Endothelial cell (in vitro differentiated cells): ENCODE measurements at places on chromosomes 2 and 18. TPM values are rescaled to one million over a fixed set of nuclear protein-coding genes. Genes with fewer than 3 reads are reported as not detected.

Gene CRYGC
- not detected for total RNA-seq

GRCh38 chr2:154623819-154624218, 74.7 kb upstream of the KCNJ3 start:
- peak; percentile 40 for DNase-seq

DNA sequence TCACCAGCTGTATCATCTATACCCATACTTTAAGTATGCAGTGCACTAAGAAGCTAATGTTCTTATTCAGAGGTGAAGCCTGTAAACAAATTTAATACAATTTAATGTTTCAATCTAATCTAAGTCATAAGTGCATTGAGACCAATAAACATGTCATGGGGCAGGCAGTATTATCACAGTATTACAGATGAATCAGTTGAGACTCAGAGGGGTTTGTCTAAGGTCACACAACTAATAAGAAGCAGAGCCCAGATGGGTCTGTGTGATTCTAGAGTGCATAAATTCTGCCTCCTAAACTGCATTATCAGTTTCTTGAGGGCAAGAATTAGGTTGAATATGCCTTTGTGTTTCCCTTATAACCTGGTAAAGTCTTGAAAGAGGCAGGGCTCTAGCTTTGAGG, 140.9 kb upstream of the RNF152 start:
- DNase-seq = no peak

Gene BIN1
- total RNA-seq = 182 TPM

Gene NCL
- 346 TPM for total RNA-seq

DNA sequence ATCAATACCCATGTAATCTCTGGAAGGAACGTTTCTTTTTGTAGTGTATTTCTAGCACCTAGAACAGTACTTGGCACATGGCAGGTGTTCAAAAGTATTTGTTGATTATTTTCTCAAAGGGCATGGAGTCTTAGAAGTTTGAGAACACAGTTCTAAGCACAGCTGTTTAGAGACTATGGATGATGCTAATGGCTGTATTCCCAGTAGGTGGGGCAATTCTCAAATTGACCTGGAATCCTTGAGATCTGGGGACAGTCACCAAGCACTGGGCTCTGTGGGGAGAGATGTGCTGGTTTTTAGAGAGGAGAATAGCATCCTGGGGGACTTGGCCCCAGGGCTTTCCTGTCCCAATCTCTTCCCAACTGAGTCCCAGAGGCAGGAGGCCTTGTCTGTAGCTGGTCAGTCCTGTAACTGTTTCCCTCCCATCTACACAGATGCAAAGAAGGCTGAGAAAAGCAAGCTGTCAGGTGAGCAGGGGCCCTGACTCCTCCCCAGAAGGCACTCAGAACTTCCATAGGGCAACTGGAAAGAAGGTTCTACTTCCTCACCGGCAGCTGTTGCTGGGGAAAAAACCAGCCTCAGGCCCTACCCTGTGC, 17.5 kb upstream of the IL36G start:
- DNase-seq = no peak

Gene LAMA3
- 1.7 TPM for total RNA-seq

Gene TMEFF2
- 0.10 TPM for total RNA-seq

GRCh38 chr2:111910609-111911277, 12.3 kb downstream of the MERTK start:
- no peak for DNase-seq

Gene RGPD4
- not detected for total RNA-seq

Gene SLC38A11
- not detected for total RNA-seq

- DNase-seq = no peak
Observed at GRCh38 chr2:14451312-14451711, 181.2 kb upstream of the LRATD1 start.

GRCh38 chr2:187215532-187216240, 232.4 kb downstream of the CALCRL start:
- no peak for DNase-seq

Gene FRZB
- 90.8 TPM for total RNA-seq

- no peak for DNase-seq
Observed at GRCh38 chr18:58578321-58578720, 50.6 kb downstream of the ALPK2 start.

DNA sequence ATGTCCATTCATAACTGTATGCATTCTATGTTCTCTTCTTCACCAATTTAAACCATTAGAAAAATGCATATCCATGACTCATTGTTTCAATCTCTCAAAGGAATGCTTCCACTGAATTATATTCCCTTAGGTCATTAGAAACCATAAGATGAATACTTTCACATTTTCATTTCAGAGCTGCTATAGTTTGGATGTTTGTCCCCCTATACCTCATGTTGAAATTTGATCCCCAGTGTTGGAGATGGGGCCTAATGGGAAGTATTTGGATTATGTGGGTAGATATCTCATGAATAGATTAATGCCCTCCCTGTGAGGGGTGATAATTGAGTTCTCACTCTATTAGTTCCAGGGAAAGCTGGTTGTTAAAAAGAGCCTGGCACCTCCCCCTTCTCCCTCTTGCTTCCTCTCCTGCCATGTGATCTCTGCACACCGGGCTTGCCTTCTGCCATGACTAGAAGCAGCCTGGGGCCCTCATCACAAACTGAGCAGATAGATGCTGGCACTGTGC, 35.7 kb downstream of the THUMPD2 start:
- DNase-seq = no peak

Gene SCRN3
- 21.1 TPM for total RNA-seq

Gene AQP12A
- not detected for total RNA-seq

GRCh38 chr2:94999431-94999883, 26.1 kb upstream of the MAL start:
- no peak for DNase-seq

DNA sequence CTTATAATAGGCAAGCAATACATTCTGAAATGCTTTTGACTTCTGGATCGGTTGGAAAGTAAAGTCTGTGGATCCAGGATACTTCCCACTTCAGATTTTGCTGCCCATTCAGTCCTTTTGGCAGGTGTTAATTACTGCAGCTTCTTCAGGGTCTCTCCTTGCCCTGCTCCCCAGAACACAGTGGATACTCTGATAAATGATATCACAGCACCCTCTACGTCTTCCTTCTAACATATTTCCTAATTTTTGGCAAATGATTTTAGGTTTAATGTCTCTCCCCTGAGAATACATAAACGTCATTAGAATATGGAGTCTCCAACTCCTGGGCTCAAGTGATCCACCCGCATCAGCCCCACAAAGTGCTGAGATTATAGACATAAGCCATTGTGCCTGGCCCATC, 249.8 kb downstream of the NYAP2 start:
- DNase-seq = no peak

DNA sequence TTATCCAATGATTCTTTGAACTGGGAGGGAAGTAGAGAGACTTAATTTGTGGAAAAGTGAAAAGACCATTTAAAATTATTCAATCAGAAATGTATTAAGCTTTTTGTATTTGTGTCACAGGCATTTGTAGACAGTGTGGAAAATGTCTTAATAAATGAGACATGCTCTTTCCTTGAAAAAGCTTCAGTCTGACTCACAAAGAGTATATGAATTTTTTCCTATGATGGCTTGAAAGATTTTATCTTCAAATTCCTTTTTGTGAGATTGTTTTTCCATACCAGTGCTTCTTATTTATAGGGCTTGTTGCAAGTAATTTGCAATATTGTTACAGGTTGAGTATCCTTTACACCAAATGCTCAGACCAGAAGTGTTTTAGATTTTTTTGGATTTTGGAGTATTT, 39.5 kb downstream of the STON1 start:
- no peak for DNase-seq

Gene POTEC
- total RNA-seq = not detected

Gene SAG
- total RNA-seq = not detected

GRCh38 chr2:178279142-178279541, 84.8 kb downstream of the OSBPL6 start:
- no peak for DNase-seq

GRCh38 chr2:231489990-231490389, 25.7 kb upstream of the NCL start:
- no peak for DNase-seq

- no peak for DNase-seq
Observed at GRCh38 chr2:158575051-158575635, 118.4 kb downstream of the PKP4 start.

GRCh38 chr18:34493099-34493544, 217.0 kb upstream of the DTNA start:
- DNase-seq = peak; percentile 71

Gene CTDSP1
- 106 TPM for total RNA-seq

- no peak for DNase-seq
Observed at GRCh38 chr18:54700580-54700979, 109.5 kb downstream of the DYNAP start.

Gene CYP1B1
- total RNA-seq = 1.2 TPM

GRCh38 chr18:48914581-48915251, 36.0 kb downstream of the SMAD7 start:
- DNase-seq = no peak

Gene GRB14
- 5.8 TPM for total RNA-seq

Gene GCG
- total RNA-seq = not detected

- no peak for DNase-seq
Observed at GRCh38 chr2:3433776-3434400, 54.4 kb downstream of the TRAPPC12 start.

Gene REG3A
- not detected for total RNA-seq

DNA sequence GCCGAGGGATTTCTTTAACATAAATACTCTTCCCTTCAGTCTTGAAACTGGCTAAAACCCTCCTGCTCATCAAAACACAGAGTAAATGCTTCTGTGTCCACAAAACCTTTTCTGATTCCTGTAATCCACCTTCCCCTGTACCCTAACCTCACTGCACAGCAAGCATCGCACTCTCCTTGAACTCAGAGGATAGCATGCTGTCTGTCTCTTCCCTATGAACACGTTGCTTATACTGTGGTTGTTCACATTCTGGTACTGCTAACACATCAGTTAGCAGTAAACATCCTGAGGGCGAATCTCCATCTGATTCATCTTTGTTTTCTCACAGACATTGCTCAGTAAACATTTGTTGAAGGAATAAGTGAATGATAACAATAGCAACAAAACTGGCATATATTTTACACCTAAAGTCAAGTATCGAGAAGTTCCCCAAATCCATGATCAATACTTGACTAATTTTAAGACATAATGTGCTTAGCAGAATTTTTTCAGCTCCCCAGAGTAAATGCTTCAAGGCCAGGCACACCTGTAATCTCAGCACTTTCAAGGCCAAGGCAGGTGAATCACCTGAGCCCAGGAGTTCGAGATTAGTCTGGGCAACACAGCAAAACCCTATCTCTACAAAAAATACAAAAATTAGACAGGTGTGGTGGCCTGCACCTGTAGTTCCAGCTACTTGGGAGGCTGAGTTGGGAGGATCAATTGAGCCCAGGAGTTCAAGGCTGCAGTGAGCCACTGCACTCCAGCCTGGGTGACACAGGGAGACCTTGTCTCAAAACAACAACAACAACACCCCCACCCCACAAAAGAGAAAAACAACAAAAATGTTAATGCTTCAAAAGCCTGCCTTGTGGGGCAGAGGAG, 45.6 kb upstream of the LPIN2 start:
- DNase-seq = no peak

Gene CFC1
- 1.2 TPM for total RNA-seq

- no peak for DNase-seq
Observed at GRCh38 chr2:157439824-157440186, 4.1 kb downstream of the CYTIP start.

- DNase-seq = peak; percentile 55
Observed at GRCh38 chr18:76496194-76496890, 1.3 kb upstream of the ZNF516 start.

Gene EMILIN1
- 2.1 TPM for total RNA-seq

Gene HOXD13
- total RNA-seq = not detected

DNA sequence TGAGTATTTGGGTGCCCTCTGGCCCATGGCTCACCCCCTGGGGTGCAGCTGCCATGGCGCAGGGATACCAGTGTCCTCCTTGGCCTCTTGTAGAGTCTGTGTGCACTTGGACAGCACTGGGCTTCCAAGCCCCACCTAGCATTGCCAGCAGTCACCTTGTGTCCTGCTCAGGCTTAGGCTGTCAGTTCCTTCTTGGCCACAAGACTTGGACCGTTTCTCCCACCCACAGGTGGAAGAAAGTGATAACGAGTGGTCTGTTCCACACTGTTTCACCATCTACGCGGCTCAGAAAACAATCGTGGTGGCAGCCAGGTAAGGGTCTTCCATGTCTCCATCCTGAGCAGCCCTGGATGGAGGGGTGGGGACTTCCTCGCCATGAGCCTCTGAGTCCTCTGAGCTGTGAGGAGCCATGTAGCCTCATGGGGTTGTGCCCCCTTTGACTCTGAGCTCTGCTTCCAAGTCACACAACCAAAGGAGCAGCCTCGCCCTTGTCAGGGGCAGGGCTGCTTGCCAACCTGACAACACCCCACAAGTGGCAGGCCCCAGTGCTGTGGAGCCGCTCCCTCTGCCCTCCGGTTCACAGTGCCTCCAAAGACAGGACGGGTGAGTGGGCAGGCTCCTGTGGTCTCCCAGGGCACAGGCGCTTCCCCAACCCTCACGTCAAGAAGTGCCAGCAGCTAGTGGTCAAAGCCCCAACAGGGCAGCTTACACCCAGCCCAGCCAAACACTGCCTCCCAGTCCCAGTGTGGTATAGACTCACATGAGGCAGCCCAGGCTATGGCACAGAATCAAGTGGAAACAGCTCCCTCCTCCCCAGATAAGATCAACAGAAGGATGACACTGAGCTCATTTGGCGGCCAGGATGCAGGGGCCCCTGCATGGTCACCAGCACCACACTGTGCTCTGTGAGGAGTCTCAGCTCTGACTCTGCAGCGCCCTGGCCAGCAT, 18.4 kb downstream of the STK25 start:
- DNase-seq = no peak

Gene SEPTIN10
- 69.8 TPM for total RNA-seq

Gene GREB1
- total RNA-seq = 35.9 TPM

- DNase-seq = no peak
Observed at GRCh38 chr2:35803126-35803525, 552.5 kb upstream of the CRIM1 start.

Gene AMER3
- 0.18 TPM for total RNA-seq

DNA sequence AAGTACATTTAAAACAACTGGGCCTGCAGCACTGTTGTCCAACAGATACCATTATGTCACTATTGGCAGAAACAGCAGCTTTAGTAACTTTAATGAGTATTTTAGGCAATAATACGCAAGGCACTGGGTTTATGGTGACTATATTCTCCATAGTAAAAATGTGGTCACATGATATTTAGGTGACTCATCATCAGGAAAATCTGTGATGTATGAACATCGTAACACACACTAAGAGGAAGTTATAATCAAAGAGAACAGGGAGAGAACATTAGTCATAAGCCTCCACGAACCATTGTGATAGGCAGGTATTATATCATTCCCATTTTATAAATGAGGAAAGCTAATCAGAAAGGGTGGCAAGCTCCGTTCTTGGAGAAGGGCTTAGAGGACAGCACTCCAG, 36.9 kb downstream of the RAPH1 start:
- no peak for DNase-seq

- no peak for DNase-seq
Observed at GRCh38 chr2:64331114-64331645, 122.8 kb upstream of the LGALSL start.

GRCh38 chr2:3463186-3463835, 56.0 kb downstream of the ADI1 start:
- DNase-seq = no peak

Gene ACAA2
- total RNA-seq = 50.6 TPM

Gene MC4R
- total RNA-seq = not detected

Gene AQP12B
- not detected for total RNA-seq
